NCI-H774 (cell line): ENCODE measurements at places on chromosomes 16 and 17.

DNA sequence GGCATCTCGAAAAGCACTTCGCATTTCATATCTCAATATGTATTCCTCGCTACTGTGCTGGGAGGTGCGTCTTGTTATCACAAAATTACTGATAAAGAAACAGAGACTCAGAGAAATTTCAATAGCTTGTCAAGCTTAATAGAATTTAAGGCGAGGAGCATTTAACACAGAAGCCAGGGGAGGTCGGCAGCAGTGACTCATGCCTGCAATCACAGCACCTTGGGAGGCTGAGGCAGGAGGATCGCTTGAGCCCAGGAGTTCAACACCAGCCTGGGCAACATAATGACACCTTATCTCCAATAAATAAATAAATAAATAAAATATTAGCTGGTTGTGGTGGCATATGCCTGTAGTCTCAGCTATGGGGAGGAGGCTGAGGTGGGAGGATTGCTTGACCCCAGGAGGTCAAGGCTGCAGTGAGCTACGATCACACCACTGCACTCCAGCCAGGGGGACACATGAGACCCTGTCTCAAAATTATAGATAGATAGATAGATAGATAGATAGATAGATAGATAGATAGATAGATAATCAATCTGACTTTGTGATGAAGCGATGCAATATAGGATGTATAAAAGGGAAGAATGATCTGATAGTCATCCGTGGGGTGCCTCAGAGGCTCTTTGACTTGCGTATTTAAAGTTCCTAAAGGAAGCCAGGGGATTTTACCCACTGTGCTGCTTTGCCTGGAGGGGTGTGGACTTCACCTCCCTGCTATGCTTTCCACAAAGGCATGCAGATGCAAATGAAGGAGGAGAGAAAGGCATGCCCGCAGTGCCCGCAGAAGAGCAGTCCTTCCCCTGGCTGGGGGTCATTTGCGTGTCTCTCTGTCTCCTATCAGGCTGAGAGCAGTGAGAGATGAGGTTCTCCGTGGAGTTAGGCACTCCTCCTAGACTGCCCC is 15.9 kb upstream of the USP10 start:
- DNase-seq = no peak

- DNase-seq = peak; percentile 8
Measured at GRCh38 chr16:50202926-50203624, 50.0 kb downstream of the TENT4B start.

DNA sequence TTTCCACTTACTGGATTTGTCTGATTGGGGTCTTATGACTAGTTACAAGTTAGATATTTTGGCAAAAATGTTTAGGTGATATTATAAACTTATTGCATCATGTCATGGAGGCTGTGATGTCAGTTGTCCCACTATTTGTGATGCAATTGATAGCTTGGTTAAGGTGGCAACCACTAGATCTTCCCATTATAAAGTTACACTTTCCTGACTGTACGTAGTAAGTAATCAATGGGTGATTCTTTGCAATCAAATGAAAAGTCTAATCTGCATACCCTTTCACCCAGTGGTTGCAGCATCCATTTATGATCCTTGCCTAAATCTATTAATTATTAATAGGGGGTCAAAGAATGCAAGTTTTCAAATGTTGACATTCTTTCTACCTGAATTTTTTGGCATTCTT is 4.4 kb upstream of the PCTP start:
- no peak for DNase-seq

DNA sequence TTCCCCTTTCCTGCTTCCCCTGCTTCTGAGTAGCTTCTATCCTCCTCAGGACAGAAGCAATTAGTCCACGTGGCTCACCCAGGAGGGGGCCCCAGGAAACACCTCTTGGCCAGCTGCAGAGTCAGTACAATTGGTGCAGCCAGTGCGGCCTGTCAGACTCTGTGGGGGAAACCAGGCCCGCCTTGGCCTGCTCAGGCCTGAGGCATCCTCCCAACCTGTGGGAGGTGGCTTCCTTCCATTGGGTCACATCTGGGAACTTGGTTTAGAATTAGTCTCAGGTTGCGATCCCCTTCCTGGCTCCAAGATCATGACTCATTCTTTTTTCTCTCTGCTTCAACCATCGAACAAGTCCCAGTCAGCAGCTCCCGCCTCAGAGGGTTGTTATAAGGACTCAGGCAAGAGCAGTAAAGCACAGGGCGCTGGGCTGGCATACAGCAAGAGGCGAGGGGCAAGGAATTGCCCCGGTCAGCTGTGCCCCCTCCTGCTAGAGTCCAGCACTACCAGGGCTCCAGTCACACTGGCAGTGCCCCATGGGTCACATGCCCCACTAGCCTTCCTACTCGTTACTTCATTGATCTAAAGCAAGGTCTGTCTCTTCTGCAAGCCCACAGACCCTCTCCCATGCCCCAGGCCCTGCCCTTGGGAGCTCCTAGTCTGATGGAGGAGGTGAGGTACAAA is 8.1 kb upstream of the EPX start:
- DNase-seq = no peak

DNA sequence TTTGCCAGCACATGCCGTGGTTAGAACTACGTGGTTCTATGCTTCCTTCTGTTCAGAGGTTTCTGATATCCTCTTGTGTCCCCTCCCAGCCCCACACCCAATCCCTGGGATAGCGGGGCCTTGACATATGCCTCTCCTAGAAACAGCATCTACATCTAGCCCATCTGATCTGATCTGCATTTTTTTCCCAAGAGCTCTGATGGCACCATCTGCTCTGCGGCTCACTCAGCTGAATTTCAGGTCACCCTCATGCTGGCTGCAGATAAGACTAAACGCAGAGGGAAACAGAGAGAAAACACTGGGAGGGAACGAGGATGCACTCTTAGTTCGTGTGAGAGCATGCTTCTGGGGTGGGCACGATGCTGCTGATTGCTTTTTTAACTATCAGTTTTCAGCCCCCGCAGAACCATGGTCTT is 10.7 kb downstream of the WIPI1 start:
- DNase-seq = no peak
